ENCODE measurements at places on chromosomes 2 and 18.
A peak's percentile ranks its signal among the peaks of the same experiment; 100 is the strongest.

DNA sequence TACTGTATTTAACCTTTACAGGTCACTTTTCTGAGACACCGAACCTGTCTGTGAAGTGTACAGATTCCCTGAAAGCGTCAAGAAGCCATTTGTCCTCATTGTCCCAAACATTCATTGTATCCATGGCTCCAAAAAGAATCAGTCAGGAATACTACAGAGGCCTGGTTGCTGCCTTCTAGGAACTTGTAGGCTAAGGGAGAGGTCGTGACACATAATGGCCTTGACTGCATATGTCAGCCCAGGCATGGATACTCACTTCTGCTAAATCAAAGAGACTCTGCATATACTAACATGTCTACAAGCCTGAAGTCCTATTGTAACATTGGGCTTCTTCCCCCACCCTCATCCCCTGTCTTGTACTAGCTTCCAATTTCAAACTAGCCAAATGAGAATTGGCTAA lies 40.2 kb downstream of the ONECUT2 start:
- no peak for DNase-seq

DNA sequence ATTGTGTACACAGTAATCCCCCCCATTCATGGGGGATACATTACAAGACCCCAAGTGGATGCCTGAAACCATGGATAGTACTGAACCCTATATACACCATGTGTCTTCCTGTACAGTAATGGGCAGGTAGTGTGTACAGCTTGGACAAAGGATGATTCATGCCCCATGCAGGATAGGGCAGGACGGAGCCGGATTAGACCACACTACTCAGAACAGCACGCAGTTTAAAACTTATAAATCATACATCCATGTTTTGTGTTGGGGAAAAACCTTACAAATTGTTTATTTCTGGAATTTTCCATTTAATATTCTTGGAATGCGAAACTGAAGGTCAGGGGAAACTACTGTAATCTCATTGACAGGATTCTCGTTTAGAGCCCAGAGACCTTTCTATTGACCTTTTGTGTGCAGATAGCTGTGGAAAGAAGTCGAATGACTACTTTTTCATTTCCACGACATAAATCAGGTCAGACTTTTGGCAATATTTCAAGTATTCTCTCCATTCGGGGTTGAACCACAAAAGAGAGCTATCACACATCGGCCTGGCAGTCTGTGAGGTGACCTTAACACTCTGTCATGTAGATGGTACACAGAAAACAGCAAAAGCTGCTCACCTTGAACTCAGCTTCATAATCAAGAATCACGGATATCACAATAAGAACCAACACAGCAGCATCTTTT lies 9.9 kb upstream of the YPEL5 start:
- no peak for DNase-seq

DNA sequence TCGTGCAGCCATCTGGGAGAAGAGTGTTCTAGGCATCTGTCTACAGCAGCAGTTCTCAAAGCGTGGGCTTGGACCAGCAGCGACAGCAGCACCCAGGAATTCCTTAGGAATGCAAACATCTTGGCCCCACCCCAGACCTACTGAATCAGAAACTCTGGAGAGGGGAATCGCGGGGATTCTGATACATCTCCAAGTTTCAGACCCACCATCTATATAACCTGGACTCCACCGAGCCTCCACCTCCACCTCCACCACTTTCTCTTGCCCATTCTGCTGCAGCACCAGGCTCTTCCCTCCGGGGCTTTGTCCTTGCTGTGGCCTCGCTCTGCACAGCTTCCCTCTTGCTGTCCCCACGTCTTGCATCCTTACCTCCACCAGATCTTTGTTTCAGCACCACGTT lies 256.4 kb downstream of the BCL2 start:
- peak; percentile 63 for DNase-seq

DNA sequence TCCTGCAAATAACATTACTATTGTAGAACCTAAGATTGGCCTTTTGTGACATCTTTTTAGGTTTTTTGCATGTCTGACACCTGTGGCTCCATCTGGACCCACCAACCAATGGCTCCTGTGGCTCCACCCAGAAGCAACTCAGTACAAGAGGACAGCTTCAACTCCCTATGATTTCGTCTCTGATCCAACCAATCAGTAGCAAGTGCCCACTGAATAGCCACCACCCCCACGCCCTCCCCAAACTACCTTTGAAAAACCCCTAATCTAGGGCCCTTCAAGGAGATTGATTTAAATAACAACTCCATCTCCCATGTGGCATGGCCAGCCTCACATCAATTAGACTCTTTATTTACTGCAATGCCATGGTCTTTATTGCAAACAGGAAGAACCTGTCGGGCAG lies 23.6 kb downstream of the MPP4 start:
- no peak for DNase-seq

GRCh38 chr2:177675825-177676224 lies 283.3 kb downstream of the AGPS start:
- DNase-seq: no peak

- DNase-seq: no peak
These were observed 1.2 kb downstream of the NEMP2 start for GRCh38 chr2:190533175-190533967.

DNA sequence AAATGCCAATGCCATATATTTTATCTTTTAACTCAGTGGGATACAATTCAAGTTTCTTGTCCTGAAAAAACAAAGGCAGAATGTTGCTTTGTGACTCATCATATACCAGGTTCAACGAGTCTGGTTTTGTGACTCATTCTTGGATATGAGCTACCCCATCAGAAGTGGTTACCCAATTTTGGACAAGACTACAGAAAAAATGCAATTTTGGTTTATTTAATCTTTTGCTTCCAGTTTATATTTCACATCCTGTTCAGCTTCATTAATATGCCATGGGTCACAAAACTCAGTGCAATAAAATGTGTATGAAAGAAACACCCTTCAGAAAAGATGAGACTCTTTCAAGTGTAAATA lies 25.0 kb downstream of the FN1 start:
- no peak for DNase-seq

DNA sequence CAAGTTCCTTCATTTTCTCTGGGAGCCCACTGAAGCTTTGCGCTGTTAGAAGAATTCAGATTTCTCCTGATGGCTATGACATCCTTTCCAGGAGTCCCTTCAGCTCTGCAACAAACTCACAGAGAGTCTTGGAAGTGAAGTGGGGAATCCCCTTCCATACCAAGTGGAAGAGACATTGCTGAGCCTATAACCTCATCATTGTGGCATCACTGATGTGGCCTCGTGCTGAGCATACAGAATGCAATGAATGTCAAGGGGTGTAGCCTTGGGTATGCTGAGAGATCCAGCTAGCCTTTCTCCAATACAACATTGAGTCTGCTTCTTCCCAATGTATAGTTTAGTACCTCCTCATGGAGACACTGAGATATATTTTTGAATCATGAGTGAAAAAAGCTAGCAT lies 311.1 kb upstream of the RAB12 start:
- no peak for DNase-seq

GRCh38 chr18:3170441-3171161 lies 49.2 kb downstream of the MYOM1 start:
- no peak for DNase-seq

DNA sequence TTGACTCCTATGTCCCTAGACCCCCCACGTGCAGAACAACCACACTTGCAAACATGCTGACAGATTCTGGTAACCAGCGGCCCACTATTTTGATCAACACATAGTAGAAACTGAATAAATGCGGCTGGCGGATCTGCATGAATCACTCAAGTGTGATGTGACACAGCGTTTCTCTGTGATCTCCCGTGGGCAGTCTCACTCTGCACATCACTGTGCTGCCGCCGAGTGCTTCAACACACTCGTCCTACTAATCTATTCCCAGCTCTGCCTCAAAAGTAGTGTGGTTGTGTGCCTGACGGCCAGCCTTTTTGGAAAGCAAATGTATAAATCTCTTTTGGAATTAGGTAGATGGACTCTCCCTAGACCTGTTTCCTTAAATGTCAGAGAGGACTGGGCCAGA lies 37.3 kb upstream of the TMEM182 start:
- no peak for DNase-seq

DNA sequence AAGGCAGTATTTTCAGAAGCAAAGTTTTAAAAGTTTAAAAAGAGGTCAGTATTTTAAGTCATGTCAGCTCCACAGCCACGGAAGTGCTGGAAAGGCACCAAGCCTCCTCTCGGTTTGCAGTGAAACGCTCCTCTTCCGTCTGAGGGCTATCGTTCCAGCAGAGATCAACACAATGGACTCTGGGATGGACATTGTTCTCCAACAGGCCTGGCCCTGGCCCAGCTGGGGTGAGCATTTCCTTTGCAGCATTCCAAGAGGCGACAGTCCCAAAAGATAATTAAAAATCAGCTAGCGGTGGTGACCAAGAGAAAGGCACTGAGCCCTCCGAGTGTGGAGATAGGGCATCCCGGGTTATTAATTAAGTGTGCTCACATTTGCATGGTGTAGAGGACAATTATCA lies 95.9 kb upstream of the LCLAT1 start:
- DNase-seq: peak; percentile 75

DNA sequence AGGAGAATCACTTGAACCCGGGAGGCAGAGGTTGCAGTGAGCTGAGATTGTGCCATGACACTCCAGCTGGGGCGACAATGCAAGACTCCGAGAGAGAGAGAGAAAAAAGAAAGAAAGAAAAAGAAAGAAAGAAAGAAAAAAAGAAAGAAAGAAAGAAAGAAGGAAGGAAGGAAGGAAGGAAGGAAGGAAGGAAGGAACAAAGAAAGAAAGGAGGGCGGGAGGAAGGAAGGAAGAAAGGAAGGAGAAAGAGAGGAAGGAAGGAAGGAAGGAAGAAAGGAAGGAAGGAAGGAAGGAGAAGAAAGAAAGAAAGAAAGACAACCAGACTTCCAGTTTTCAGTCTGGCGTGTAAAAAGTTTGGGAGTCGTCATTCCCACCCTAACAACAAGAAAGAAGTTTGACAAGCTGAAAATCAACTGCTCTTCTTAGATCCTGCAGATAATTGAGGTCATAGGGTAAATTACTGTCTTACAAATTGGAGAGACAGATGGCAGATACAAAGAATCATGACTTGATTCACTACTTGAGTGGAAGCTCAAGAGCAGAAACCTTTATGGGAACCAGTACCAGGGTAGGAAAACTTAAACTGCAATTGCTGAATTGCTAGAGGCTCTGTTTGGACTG lies 15.1 kb upstream of the CYP27C1 start:
- DNase-seq: no peak

GRCh38 chr2:159968279-159968900 lies 94.0 kb downstream of the PLA2R1 start:
- DNase-seq: peak; percentile 73

Data from mesendoderm (in vitro differentiated cells).